ENCODE measurements at places on chromosomes 3 and 15.

GRCh38 chr3:190004656-190005055 lies 116.0 kb downstream of the P3H2 start:
- DNase-seq: no peak

DNA sequence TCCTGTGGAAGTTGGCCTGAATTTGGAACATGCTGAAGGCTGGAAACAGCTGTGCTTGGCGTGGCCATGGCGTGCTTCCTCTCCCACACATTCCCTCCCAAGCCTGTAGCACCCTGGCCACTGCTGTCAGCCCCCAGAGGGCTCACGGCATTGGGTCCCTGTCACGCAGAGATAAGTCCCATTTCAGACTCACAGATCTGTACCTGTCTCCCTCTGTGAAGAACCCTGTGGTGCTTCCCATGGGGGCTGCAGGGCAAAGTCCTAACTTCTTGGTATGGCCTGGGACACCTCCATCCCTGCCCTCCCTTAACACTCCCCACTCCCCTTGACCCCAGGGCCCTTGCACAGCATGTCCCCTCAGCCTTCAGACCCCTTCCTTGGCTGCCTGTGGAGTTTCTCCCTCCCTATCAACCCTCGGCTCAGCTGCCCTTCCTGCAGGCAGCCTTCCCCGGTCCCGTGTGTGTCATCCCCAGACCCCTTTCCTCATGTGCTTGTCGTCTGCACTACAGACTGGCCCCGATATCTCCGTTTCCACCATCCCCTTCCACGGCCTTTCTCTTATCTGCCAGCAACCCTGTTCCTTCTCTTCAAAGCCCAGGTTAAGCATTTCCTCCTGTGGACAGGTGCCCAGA lies 28.6 kb downstream of the ABTB1 start:
- DNase-seq: no peak

- DNase-seq: no peak
These were observed 179.1 kb upstream of the RGMA start for GRCh38 chr15:93268066-93268465.

GRCh38 chr3:181050738-181051137 lies 61.2 kb upstream of the DNAJC19 start:
- DNase-seq: no peak

DNA sequence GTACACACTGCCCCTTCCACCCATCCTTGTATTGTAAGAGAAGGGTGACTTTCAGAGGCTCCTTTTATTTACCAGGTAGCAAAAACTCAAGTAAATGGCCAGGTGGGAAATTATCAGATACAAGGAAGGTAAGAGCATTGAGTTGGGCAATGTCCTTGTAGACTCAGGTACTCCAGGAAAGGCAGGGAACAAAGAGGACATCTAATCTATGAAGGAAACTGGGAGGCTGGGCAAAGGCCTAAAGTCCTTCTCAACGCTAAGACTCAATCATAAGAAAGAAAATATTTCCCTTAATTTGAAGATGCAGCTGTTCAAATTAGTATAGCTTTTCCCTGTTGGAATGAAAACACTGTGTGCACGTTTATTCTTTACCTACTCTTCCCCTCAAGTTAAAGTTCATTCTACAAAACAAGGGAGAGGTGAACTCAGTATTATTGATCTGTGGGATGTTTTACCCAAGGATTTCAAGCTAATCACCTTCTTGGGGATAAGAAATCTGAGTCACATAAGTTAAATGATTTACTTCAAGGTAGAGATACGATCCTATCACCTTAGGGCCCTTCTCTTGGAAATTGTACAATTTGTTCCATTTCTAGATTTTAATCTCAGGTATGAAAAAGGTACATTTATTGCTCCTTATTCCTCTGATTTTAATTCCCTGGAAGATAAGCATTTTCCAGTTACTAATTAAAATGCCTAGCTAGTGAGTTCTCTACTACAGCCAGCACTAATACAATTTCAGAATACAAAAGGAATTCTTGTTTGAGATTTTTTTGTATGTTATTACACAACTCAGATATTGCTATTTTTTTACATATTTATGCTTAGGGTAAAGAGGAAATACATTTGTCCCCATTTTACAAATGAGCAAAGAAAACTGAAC lies 80.6 kb downstream of the PLD1 start:
- no peak for DNase-seq

DNA sequence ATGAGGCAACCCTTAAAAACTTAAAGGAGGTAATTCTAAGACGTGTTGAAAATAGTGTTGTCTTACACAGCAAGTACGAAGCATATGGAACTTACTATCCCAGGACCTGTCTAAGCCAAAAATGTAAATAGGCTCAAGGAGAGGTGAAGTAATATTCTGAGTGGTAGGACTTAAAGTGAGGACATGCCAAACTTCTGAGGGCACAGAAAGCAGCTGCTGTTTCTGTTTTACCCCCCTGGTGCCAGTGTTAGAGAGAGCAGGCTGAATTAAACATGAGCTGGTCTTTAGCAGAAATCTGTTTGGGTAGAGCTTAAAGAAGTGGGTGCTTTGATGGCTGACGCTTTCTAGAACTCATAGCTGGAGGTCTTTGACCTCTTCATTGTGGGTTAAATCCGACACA lies 149.7 kb upstream of the NPHP3 start:
- no peak for DNase-seq

GRCh38 chr15:44706401-44706800 lies 4.7 kb downstream of the PATL2 start:
- no peak for DNase-seq

DNA sequence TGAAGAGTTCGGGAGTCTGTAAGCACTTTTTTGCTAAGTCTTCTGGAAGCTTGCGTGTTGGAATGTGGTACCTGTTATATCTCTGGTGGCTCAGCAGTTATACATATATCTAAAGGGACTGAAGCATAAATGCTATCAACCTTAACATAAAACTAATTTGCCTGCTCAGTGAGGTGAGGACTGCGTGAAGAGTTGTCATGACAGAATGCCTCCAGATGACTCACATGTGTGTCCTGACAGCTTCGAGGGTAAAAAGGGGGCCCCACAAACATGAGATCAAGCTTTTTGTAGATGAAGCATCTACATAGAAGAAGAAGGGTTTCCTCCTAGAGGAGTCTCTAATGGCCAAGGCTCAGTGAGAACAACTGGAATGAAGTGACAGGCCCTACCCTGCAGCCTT lies 88.8 kb upstream of the C3orf80 start:
- DNase-seq: no peak

GRCh38 chr3:98670020-98670419 lies 76.6 kb upstream of the CPOX start:
- DNase-seq: no peak

GRCh38 chr3:112604536-112604935 lies 36.4 kb downstream of the CCDC80 start:
- DNase-seq: no peak

- no peak for DNase-seq
These were observed 58.5 kb downstream of the LIPC start for GRCh38 chr15:58490086-58490887.

DNA sequence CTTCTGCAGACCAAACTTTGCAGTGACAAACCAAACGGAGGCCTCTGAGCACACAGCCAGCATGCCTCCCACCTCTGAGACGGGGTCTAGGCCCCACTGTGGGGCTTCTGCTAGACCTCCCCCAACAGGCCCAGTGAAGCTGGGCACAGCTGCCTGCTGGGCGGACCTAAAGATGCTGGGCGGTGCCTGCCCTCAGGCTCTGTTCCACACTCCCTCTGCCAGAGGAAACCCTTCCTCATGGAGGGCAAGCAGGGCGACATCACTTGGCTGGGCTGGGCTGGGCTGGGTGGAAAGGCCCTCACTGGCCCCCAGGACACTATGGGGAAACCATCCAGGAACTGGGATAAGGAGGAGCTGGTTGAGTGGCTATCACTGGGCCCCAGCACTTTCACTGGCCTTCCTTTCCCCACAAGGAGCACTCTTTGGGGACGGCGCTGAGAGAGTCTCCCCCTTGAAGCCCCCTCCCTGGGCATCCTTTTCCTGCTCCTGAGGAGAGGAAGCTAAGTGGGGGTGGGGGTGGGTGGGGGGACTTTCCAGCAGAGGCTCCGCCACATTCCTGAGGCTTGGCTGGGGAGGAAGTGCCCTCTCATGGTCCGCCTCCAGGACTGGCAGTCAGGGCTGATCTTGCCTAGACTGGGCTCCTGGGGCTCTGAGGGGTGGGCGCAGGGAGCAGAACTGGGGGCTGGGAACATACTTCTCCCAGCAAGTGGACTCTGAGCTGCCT lies 98.1 kb upstream of the HACD2 start:
- DNase-seq: no peak

- DNase-seq: no peak
These were observed 646.6 kb downstream of the OTOL1 start for GRCh38 chr3:162143180-162143579.

GRCh38 chr3:37992271-37993066 lies 1.9 kb downstream of the VILL start:
- no peak for DNase-seq

DNA sequence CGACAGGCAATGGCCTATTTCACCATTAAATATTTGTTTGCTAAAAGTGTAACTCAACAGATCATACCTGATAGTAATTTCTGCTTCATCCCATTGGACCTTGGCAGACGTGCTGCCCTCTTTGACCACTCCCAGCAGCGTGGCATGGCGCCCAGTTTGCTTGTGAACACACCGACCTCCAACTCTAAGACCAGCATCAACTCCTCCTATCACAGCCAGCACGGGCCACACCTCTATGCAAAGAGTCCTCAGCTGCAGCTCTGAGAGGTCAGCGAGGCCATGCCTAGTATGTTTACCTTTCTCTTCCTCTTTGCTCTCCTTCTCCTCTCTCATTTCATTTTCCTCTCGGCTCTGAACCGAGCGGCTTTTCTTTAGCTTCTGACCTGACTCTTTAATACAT lies 80.6 kb downstream of the FBXL22 start:
- DNase-seq: no peak

- peak; percentile 62 for DNase-seq
These were observed 3.8 kb downstream of the HEG1 start for GRCh38 chr3:125051715-125052581.

- no peak for DNase-seq
These were observed 1.7 kb upstream of the STAB1 start for GRCh38 chr3:52493232-52494017.

DNA sequence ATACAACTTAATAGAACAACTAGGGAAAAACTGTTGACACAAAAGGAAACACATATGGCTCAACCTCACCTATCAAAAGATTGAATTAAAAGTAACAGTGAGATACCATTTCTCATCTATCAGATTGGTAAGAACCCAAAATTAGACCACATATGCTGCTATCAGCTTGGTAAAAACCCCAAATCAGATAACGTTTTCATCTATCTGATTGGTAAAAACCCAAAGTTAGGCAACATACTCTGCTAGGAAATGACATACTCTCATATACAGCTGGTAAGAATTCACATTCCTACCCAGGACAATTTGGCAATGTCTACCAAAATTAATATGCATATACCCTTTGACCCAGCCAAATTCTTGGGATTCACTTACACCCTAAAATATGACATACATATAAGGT lies 26.3 kb downstream of the NRG4 start:
- DNase-seq: no peak

DNA sequence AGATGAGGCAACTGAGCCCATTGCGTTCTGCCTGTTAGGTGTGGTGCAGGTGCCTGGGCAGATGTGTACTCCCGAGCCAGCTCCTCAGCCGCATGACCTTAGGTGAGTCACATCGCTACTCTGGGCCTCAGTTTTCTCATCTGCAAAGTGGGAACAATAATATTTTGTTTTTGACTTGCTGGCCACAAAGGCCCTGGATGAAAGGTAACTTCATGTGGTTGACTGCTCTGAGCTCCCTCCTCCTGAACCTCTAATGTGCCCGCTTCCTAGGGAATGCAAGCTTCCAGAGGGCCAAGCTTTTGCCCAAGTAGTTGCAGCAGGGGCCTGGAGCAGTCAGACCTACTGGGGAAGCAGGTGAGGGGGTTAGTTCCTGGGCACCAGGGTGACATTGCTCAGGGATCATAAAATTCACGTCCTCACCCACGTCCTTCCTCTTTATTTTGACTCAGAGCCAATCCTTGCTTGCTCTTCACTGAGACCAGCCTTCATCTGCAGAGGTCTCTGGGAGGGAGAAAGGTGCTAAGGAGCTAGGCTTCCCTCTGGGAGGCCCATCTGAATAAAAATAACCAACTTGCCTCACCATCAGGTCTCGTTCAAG lies 149.0 kb upstream of the TLE3 start:
- DNase-seq: no peak

- DNase-seq: no peak
These were observed 61.6 kb upstream of the LRRFIP2 start for GRCh38 chr3:37236024-37236423.

GRCh38 chr3:115280506-115280905 lies 133.4 kb upstream of the ZBTB20 start:
- DNase-seq: no peak

- DNase-seq: no peak
These were observed 1.4 kb downstream of the PTPRG start for GRCh38 chr3:61562721-61563312.

DNA sequence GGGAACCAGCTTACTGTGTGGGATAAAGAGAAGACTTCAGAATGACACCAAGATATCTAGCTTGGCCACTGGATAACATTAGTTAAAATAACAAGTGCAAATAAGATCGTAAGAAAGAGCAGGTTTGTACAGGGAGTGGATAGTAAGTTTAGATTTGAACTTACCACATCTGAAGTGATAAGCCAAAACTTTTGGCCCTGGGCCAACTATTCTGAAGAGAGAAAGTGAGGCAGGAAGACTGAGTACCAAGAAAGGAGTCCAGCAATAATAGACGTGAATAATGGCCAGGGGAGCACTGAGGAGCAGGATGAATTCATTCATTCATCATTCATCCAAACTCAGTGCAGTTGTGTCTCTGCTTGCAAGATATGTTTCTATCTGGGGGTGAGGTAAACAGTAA lies 122.9 kb downstream of the PDE8A start:
- DNase-seq: no peak

DNA sequence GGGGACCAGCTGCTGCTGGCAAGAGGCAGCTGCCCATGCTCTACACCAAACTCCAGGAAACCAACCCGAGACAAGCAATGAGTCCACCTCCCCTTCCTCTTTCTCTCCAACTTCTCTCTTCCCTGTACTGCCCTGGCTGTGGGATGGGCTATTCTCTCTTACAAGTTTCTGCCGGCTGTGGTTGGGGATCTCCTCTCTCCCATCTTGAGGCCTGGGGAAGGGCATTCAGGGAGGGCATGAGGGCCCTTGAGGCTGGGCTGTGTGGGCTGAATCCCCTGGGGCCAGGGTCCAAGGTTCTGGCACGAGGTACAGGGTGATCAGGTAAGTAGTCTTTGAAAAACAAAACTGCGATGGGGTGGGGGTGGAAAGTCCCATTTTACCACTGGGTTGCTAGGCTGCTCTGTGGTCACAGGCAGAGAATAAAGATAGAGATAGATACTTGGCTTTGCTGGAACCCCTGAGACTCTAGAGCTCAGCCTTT lies 32.3 kb upstream of the CTSH start:
- no peak for DNase-seq

DNA sequence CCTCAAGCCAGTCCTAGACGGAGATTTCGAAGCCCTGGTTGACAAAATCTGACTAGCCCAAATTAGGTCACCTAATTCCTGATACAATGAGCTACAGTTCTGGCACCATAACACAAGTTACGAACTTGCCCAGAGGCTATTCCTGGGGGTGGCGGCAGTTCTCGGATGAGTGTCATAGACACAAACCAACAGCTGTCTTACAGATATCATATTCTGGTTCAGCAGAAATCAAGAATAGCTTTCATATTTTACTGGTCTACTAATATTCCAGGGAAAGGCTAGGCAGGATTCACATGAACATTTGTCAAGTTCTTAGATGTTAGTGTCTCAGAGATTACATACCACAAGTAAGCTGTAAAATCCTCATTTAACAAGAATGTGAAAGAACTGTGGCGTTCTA lies 8.8 kb downstream of the ANAPC13 start:
- no peak for DNase-seq

All from stimulated activated CD4-positive, alpha-beta T cell treated with anti-CD3 and anti-CD28 coated beads, Interleukin-4, amount 100 ng/mL, for 1 hour (primary cell).